D721Med (cell line): ENCODE measurements at places on chromosomes 7 and 10.

GRCh38 chr10:23496727-23497126, 57.9 kb downstream of the OTUD1 start:
- no peak for DNase-seq

GRCh38 chr10:27525819-27526218, 21.7 kb downstream of the RAB18 start:
- DNase-seq: no peak

GRCh38 chr7:118352867-118353453, 128.5 kb downstream of the ANKRD7 start:
- DNase-seq: no peak

GRCh38 chr7:151167197-151167961, at the start of gene GBX1:
GBX1 (minus strand) TSS chr7:151167694; CDS start chr7:151167548, 146 bp downstream.
- no peak for DNase-seq

- DNase-seq: no peak
Observed at GRCh38 chr7:105524840-105525239, 2.8 kb upstream of the PUS7 start.

DNA sequence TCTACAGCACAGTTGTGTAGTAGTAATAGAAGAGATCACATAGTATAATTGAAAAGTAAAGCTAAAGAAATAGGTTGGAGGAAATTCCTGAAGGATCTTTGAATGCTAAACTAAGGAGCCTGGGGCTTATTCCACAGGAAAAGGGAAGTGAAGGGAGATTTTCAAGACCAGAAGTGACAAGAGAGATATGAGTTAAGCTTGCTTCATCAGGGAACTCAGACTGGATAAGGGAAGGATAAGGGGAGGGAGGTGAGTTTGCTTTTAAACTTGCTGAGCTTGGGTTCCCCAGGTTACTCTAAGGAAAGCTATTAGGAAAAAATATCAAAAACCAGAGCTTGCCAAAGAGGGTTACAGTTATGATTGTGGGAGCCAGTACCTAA, 182.4 kb downstream of the RAPGEF5 start:
- DNase-seq: no peak

DNA sequence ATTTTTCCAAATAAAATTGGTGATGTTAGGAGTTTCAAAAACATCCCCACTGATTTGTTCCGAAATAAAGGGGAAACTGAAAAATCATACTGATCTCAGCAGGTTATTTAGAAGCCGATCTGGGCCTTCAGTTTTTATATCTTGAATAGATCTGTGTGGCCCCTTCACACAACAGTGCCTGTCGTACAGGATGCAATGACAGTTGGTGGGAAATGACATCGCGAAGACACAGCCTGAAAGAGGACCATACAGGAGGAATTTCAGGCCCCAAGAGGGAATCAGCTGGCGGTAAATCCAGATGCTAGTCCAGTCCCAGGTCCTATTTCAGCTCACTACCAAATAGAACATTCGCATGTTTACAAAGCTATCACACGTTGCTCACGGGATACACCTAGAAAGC, 3.0 kb downstream of the H2BK1 start:
- no peak for DNase-seq

- no peak for DNase-seq
Observed at GRCh38 chr7:83956104-83956503, 238.5 kb downstream of the SEMA3A start.

DNA sequence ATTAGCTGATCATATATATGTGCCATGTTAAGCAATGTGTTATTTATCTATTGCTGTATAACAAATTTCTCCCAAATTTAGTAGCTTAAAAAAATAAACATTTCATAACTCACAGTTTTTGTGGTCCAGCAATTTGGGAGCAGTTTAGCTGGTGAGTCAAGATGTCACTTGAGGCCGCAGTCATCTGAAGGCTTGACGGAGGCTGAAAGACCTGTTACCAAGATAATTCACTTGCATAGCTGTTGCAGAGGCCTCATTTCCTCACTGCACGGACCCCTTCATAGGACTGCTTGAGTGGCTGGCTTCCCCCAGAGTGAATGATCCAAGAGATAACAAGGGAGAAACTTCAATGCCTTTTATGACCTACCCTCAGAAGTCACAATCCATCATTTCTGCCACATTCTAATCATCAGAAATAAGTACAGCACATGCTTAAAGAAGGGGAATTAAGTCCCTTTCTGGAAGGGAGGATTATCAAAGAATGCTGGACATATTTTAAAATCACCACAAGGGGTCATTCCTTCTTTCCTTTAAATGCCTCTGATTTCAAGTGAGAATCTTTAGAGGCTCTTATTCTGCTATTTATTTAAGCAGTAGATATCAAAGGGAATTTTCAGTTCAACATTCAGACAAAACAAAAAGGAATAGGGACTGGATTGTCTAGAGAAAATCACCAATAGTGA, 10.5 kb upstream of the SRPK2 start:
- no peak for DNase-seq

GRCh38 chr7:102912742-102913141, at the start of gene LRRC17:
LRRC17 (plus strand) TSS chr7:102913000; CDS start chr7:102933914, 20,914 bp downstream.
- DNase-seq: no peak

- DNase-seq: no peak
Observed at GRCh38 chr7:134478707-134479106, 19.8 kb upstream of the AKR1B1 start.

DNA sequence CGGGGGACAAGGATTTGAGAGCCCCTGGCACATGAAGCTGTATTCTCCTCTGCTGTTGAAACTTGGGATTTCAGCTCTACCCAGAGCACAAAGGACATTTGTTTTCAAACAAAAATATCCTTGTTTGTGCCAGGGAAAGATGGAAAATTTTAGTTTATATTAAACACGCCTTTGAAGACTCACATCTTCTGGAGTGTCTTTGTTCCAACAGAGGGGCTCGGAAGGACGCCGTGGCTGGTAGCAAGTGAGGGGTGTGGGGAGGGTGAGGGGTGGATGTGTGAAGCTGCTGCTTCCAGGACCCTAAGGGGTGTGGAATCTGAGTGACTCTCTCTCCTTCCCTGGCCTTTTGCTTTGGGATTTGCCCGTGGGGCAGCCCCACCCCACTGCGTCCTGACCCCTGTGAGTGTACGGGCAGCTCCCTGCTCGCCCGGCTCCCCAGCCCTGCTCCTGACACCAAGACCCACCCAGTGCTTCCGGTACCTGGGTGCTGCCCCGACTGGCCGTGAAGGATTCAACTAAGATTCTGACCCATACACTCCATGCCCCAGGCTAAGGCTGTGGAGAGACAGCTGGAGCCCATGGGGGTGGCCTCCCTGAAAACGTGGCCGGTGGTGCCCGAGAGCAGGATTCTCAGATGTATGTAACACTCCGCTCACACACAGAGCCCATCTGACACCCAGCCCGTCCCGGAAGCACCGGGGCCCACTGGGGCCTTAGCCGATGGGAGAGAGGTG, 59.6 kb downstream of the ZRANB1 start:
- no peak for DNase-seq

DNA sequence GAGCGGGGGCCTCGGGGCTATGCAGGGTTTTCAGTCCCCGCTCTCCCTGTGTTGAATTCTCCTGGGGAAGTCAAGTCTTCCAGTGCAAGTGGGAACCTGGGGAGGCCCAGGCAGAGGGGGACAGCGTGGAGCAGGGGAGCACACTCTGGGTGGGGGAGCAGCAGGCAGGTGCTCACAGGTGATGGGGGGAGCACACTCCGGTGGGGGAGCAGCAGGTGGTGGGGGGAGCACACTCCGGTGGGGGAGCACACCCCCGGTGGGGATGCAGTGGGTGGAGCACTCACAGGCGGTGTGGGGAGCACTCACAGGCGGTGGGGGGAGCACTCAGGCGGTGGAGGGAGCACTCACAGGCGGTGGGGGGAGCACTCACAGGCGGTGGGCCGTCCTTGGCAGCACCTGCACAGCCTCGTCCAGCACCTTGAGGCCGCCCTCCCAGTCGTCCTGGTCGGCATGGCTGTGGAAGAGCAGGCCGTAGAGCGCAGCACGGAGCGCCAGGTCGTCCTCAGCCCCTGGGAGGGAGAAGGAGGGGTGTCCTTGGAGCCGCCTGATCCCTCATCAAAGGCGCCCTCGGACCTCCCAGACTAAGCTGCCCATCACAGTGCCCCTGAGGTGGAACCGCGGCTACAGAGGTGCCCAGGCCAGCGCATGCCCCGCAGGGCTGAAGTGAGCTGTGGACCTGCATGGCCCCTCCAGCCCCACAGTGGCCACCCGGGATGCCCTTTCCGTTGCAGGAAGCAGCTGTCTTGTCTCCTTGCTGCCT, 56.7 kb downstream of the CFAP46 start:
- DNase-seq: no peak

DNA sequence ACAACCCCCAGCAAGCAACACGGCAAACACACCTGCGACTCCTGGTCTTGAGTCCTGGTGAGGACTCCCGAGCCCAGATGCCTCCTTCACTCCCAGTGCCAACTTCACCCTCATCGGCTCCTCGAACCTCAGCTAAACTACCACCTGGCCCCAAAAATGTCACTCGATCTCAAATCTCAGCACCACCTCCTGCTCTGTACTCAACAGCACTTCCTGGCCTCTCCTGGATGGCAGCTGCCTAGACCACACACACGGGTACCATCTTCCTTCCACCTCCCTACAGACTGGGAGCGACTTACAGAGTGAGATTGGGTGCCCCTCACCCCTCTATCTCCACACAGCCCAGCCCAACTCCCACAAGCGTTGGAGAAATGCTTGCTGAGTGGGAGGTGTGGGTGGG, 123.9 kb upstream of the MGMT start:
- DNase-seq: no peak

DNA sequence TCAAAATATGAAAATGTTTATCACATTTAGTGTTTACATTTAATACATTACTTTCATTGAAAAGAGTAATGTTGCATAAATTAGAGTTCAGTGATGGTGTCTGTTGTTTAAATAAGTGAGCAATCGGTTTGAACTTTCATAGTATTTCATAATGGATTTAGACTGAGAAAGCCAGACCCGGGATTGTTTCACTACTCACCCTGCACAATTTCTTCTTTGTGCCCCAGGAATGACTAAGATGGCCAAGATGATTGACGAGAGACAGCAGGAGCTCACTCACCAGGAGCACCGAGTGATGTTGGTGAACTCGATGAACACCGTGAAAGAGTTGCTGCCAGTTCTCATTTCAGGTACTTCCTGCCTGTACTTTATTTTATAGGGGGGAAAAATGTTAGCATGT, 74.6 kb downstream of the VCL start:
- DNase-seq: no peak

DNA sequence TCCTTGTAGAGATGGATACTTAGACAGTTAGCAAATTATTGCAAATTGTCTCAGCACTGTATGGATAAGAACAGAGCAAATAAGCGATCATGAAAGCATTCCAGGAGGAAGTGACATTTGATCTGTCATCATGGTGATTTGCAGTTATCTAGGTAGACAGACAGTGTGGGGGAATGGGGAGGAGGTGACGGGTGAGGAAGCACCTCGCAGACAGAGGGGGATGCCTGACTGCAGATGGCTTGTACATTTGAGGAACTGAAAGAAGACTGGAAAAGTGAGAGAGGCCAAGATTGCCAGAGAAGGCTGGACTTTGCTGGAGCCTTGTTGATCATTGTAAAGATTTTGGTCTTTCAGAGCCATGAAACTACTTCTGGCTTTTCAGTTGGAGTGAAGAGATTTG, 318.2 kb upstream of the CELF2 start:
- DNase-seq: no peak

DNA sequence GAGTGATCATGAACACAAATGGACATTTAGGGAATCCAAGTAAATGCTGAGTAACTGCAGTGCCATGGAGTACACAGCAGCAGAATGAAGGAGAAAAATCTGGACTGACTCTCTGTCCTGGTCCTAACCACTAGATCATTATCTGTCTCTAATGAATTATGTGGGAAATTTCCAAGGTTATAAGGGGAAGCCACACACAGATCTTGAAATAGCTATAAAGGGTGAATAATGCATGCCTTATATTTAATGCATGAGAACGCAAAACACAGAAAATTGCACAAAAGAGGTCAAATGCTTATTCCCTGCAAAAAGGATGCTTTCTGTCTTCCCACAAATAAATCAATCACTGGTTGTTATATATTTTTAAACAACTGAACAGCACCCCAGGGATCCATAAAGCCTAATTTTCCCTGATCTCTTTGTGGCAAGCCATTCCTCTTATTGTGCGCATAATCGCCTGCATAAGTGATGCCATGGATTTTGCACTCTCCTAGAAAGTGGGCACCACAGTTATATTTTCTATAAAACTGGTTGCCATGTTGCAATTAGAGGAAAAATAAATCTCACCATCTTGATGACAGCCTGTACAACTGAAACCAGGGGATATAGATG, 201.8 kb downstream of the XPNPEP1 start:
- no peak for DNase-seq

- no peak for DNase-seq
Observed at GRCh38 chr10:109899356-109900331, 23.7 kb downstream of the XPNPEP1 start.

DNA sequence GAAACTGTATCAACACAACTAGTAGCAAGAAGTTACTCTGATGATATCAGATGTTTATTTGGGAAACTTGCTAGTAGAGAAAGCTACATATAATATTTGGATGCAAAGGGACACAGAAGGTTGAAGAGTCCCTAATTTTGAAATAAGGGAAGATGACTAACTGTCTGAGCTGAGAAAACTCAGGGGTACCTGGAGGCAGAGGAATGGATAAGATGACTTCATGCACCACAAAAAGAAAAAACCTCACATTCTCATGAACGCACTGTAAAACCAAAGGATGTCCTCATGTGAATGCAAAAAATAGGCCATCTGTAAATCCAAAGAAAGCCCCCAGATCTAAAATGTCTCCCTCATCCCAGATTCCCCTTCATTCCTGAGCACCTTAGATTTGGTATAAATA, 29.3 kb downstream of the PRSS2 start:
- no peak for DNase-seq
